G401 (cell line): ENCODE measurements at places on chromosomes 13 and 19.
A peak's percentile ranks its signal among the peaks of the same experiment; 100 is the strongest.

GRCh38 chr19:6041071-6041470 lies 63.1 kb upstream of the RANBP3 start:
- DNase-seq, result no peak

- DNase-seq, result no peak
These were observed 12.9 kb downstream of the THOP1 start for GRCh38 chr19:2798158-2798685.

- no peak for DNase-seq
These were observed 585.5 kb downstream of the KCTD12 start for GRCh38 chr13:76300688-76301087.

DNA sequence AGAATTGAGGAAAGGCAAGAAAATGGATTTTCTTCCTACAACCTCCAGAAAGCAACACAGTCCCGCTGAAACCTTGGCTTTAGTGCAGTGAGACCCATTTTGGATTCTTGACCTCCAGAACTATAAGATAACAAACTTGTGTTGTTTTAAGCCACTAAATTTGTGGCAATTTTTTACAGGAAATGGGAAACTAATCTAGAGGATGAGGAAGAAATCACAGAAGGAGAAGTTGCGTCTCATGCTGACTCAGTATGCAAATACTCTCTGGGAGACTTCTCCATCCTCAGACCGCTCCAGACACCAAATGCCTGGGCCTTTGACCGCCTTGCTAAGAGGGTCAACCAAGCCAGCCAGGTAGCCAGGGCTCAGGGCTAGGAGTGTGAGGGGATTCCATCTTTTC lies 13.1 kb upstream of the CEACAM16 start:
- DNase-seq, result no peak

DNA sequence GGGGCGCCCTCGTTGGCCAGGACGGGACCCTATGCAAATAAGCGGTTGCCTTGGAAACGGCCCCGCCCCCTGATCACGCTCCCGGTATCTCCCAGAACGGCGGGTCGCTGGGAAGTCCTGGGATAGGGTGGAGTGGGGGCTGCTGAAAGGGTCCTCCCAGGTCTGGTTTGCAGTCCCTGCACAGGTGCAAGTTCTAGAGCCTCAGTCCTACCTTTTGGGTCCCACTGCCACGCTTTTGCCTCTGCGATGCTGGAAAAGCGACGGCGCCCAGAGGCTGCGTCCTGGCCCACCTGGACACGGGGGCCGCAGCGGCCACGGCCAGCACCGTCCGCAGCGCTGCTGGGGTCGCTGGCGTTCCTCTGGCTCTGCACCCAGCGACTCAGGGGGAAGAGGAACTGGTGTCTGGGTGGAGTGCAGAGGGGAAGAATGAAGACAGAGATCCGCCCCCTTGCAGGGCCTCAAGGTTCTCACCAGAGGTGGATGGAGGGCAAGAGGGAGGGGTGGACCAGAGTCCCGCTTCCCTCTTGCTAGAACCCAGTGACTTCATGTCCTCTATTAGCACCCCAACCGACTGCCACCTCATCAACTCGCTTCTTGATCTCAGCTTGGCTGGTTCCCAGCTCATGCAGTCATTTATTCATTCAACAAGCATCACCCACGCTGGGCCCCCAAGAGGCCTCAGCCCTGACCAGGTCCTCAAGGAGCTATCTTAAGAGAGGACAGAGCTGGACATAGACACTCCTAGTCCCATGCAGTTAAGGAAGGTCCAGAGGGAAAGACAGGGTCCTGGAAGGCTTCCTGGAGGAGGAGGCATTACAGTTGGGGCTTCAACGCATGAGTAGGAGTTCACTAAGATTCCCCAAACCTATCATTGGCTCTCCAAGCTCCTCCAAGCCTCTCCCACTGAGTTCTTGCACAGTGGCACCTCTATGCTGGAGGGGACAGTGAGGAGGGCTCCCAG lies at the start of gene LRRC25:
LRRC25 (minus strand) TSS at position 381 of the 961 bp plus-strand sequence. CDS start 659 bp downstream, outside the sequence.
- DNase-seq, result no peak

DNA sequence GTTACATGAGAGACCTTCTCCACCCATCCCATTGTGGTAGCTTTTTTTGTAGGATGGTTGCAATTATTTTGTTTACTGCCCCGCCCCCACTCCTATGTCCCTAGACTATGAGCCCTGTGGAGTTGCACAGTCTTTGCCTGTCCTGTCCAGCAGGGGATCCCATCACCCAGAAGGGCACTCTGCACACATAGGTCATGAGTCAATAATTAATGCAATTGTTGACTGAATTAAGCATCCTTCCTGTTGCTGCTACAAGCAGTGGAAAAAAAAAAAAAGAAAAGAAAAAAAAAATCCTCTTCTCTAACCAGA lies 14.2 kb downstream of the C19orf81 start:
- no peak for DNase-seq

DNA sequence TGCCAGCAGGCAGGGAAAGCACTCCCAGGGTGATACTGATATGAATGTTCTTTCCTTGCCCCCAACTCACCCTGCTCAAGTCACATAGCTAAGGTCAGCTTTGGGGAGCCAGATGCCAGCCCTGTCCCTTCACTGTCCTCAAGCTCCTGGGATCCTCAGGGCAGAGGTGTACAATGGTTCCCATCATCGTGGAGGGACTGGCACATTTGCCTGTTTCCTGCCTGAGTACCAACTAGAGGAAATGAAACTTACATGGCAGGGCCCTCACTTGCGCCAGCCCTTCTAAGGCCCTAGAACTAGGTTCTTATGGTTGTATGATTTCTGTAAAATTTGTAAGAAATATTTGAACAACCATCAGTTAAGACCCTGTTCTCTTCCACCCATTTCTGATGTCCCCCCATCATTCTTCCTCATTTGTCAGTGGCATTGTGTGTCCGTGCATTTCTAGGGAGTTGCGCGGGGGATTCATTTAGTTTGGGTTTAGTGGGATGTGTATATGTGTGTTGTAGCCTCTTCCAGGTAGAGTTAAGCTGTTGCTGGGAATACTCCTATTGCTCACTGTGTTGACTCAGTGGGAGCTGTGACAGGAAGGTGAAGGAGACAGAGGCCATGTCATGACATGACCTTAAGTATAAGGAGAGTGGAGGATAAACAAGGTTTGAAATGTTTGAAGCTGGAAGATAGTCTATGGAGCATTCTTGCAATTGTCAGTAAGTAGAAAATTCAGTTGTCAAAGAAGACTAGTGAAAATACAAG lies 41.3 kb upstream of the RCBTB2 start:
- DNase-seq, result no peak

- peak; percentile 56 for DNase-seq
These were observed 1705.0 kb downstream of the OLFM4 start for GRCh38 chr13:54733639-54734038.

- DNase-seq, result no peak
These were observed 259.0 kb downstream of the ITGBL1 start for GRCh38 chr13:101711307-101712025.

GRCh38 chr19:38917516-38917915 lies 5.5 kb upstream of the CCER2 start:
- no peak for DNase-seq

GRCh38 chr19:18373892-18374629 lies 11.9 kb upstream of the GDF15 start:
- DNase-seq, result peak; percentile 72

DNA sequence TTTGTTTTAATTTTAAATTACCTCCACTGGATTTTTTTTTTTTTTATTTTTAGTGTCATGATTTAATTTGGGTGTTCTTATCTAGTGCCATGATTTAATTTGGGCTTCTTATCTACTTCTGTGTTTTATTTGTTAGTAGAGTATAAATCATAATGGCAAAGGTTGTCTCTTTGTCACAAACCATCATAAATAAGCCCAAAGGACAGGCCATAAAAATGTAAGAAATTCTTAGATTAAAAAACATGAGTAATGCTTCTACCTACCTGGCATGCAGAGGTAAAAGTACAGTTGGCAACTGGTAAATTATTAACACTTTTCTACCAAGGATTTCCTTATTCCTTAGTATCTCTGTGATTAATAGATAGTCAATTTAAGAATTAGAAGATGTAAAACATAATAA lies 55.2 kb downstream of the ERCC5 start:
- DNase-seq, result no peak

- no peak for DNase-seq
These were observed 72.4 kb upstream of the TSC22D1 start for GRCh38 chr13:44648392-44649103.

- no peak for DNase-seq
These were observed 227.8 kb upstream of the MIR17HG start for GRCh38 chr13:91119643-91120042.

GRCh38 chr13:92407858-92408257 lies 818.7 kb upstream of the GPC6 start:
- DNase-seq, result no peak

GRCh38 chr13:78598116-78598781 lies 5.1 kb downstream of the POU4F1 start:
- no peak for DNase-seq

GRCh38 chr19:5103061-5103701 lies 134.3 kb downstream of the KDM4B start:
- peak; percentile 83 for DNase-seq

- no peak for DNase-seq
These were observed 223.8 kb downstream of the MAB21L1 start for GRCh38 chr13:35252536-35253205.

GRCh38 chr13:48586591-48587103 lies 53.8 kb upstream of the RCBTB2 start:
- no peak for DNase-seq

DNA sequence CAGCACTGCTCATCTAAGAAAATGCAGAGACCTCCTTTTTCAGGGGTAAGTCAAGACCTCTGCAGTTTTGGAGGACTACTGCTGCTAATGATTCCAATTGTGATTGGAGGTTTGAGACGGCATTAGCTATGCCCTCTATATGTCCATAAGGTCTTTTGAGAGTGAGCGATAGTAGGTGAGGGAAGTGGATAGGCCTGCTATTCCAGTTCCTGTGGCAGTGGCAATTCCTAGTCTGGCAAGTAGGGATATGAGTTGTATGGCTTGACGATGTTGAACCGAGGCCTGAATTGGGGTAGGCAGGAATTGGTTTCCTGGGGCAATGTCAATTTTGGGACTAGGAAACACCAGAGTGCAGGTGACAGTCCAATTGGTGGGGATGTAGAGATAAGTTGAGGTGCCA lies 913.1 kb upstream of the SLITRK5 start:
- no peak for DNase-seq

- DNase-seq, result no peak
These were observed 318.8 kb upstream of the DACH1 start for GRCh38 chr13:72185776-72186175.
